ENCODE measurements at places on chromosomes 16 and 17.

DNA sequence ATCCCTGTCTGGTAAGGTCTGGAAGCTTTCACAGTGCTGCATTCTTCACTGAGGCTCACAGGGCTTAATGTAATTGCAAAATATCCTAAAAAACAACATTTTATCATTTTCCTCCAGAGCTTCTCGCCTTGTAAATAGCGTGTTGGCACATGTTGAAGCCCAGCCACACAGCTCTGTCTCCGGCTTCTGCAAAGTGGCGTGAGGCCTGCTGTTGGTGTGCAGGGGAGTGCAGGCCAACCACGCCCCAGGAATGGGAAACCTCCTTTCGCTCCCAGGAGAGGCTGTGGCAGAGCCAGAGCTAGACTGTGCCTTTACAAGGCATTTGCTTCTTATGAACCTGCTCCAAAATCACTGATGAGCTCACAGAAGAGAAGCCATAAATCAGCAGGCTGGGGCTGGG is 248.2 kb upstream of the MAF start:
- DNase-seq: no peak

DNA sequence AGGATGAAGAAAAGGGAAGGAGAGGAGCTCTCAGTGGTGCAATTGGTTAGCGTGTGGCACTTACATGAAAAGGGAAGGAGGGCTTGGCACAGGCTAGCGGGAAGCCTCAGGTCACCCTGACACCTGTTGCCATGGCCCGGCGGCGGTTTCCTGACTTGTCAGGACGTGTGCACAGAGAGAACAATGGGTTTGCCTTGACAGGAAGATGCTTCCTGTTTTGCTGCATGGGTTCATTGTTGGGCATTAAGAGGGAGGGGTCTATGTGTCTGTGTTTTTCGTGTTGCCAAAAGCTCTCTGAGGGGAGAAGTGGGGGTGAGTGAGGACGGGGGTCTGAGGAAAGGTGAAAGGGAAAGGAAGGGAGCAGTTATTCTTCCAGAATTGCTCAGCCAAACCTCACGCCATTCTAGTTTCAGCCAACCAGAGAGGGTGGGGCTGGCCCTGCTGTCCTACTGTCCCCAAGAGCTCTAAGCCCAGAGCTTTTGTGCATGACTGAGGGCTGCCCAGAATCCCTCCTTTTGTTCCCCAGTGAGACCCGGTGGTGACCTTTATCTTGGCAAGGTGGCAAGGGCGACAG is 17.1 kb upstream of the CCR7 start:
- no peak for DNase-seq

- DNase-seq: no peak
Measured at GRCh38 chr17:77145224-77145611, 4.4 kb downstream of the SEC14L1 start.

DNA sequence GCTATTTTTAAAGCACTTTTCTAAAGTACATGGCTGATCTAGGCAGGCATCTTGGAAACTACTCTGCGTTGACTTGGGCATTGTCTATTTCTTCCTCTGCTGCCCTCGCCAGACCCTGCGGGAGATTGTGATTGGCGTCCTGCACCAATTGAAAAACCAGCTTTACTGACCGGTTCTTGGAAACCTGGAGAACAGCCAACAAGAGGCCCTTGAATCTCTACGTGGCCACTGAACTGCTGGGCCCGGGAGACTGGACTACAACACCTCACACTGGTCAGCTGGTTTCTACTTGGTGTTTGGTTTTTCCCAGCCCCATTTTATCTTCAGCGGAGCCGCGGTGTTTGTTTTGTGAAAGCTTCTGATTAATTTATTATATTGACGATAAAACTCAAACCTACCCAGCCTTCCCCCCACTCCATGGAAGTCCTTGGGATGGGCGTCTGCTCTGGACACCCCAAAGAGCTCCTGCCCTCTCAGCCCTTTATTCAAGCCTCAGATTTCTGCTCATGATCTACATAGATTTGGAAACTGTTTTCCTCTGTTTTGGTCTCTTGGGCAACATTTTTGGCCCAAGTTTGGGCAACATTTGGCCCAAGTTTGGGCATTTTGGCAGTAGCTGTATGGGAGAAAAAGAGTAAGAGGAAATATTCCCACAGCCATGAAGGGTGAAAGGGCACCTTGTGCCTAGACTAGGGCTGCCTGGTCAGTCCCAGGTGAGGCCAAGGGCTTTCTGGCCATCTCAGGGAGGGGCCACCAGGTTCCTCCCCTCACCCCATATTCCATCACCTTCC is 4.7 kb downstream of the MLX start:
- no peak for DNase-seq

DNA sequence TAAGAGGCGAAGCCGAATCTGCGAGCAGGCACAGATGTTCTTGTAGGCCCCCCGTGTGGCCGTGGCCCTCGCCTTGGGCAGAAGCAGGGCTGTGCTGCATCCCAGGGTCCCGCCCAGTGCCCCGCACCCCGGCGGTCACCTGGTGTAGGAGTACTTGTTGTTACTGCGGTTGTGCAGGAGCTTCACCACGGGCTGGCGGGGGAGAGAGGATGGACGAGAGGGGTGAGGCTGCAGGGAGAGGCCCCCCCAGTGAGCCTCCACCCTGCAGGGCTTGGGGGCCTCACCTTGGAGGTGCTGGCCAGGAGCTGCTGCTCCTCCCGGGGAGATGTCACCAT is 11.4 kb downstream of the ASPHD1 start:
- DNase-seq: no peak

All from EH (cell line).